ENCODE measurements at places on chromosomes 4 and X.

DNA sequence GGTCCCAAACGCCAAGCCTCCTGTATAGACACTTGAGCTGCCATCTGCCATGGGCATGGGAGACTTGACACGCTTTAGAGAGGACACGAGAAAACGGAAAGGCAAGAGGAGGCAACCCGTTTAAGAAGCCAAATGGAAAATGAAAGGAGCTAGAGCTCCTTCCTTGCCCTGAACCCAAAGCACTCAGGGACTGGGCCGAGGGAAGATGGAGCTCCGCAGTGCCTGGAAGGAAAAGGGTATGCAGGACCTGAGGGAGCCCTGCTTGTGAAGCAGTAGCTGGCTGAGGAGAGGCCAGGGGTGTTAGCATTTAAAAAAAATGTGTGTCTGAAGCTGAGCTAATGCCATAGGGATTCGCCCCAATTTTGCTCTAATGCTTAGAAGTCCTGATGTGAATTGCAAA lies 15.1 kb downstream of the MCF2 start:
- no peak for DNase-seq

- no peak for DNase-seq
Measured at GRCh38 chr4:106835919-106836318, 200.2 kb downstream of the DKK2 start.

DNA sequence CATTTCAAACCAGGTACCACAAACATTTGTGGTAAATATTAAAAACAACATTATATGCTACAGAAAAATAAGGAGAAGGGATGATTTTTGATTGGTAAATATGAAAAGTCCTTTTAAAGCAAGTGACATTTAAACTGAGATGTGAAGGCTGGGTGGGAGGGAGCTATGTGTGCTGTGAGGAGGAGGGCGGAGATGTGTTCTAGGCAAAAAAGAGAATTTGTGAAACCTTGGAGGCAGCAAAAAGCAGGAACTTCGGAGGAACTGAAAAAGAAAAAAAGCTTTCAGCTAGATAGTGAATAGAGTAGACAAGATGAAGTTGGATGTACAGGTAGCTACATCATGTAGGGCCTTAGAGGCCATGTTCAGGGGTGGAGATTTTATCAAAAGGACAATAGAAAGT lies 10.1 kb upstream of the ARAP2 start:
- DNase-seq = no peak

- no peak for DNase-seq
Measured at GRCh38 chrX:38923451-38923969, 122.3 kb downstream of the MID1IP1 start.

- no peak for DNase-seq
Measured at GRCh38 chr4:18321956-18322530, 300.5 kb upstream of the LCORL start.

GRCh38 chr4:54929459-54929858 lies 195.9 kb downstream of the KDR start:
- no peak for DNase-seq

All from NCI-H1417 treated with DMSO at 0.1 percent for 48 hours (cell line).